ENCODE measurements at places on chromosomes 2 and 18. TPM values are rescaled to one million over a fixed set of nuclear protein-coding genes. Genes with fewer than 3 reads are reported as not detected.

Gene WDR35
- total RNA-seq: 2.4 TPM

- ATAC-seq: no peak
These were observed 41.5 kb upstream of the EPC2 start for GRCh38 chr2:148602885-148603561.

Gene LYG1
- total RNA-seq: 0.20 TPM

Gene FAM124B
- total RNA-seq: 0.36 TPM

DNA sequence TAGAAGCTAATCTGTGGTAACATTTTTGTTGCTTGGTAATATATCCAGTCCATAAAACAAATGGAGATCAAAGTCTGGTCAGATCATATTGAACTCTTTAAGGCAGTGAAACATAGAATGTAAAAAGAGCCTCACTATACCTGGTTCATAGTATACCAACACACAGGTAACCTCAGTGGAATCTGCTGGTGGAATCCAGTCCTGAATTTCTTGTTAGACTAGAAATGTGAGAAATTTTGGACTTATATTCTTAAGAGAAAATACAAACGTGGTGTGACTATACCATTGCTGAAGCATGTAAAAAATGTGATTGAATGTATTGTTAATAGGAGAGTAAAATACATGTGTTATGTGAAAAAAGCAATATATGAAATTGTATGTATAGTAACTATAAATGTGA is 46.1 kb upstream of the GRHL1 start:
- ATAC-seq: peak; percentile 76

GRCh38 chr18:75491361-75491760 is 63.9 kb upstream of the SMIM21 start:
- no peak for ATAC-seq

GRCh38 chr2:110707386-110707965 is 24.9 kb upstream of the ACOXL start:
- ATAC-seq: no peak

DNA sequence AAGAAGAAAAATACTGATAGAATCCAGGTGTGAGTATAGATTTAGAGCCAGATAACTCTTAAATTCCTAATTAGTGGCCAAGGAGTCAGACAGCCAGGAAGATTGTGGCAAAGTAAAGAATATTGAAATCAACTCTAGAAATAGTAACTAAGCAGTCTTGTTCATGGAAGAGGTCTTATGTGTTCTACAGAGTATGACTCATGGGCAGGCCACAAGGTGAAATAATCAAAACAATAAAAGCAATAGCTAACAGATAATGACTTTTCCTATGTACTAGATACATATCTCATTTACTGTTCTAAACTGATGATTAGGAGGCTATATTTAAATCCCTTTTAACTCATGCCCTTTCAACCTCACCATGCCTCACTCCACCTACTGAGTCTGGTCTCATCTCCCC is 227.4 kb upstream of the COL3A1 start:
- ATAC-seq: no peak

GRCh38 chr2:67719351-67719750 is 322.2 kb downstream of the ETAA1 start:
- no peak for ATAC-seq

- ATAC-seq: no peak
These were observed 10.4 kb downstream of the COLEC11 start for GRCh38 chr2:3604991-3605961.

- ATAC-seq: no peak
These were observed 16.0 kb upstream of the ASXL2 start for GRCh38 chr2:25894135-25894830.

GRCh38 chr2:172545408-172546075 is 10.3 kb upstream of the PDK1 start:
- ATAC-seq: peak; percentile 97

GRCh38 chr18:49123431-49123830 is 172.7 kb upstream of the SMAD7 start:
- no peak for ATAC-seq

DNA sequence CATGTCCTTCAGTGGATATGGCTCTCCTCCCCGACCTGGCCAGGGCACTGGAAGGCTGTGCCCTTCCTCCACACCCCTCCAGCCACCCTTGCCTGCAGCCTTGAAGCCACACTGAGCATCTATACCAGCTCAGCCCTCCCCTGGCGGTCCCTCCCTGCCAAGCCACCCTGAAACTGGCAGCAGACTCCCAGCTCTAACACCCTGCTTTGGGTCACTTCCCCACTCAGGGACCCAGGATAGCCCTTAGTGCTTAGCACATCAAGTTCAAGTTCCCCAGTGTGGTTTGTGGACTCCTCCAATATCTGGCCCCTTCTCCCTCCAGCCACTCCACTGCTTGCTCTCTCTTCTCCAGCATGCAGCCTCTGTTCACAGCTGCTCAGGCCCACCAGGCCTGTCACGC is 89.4 kb downstream of the TNS1 start:
- no peak for ATAC-seq

Gene SNTG2
- 0.60 TPM for total RNA-seq

DNA sequence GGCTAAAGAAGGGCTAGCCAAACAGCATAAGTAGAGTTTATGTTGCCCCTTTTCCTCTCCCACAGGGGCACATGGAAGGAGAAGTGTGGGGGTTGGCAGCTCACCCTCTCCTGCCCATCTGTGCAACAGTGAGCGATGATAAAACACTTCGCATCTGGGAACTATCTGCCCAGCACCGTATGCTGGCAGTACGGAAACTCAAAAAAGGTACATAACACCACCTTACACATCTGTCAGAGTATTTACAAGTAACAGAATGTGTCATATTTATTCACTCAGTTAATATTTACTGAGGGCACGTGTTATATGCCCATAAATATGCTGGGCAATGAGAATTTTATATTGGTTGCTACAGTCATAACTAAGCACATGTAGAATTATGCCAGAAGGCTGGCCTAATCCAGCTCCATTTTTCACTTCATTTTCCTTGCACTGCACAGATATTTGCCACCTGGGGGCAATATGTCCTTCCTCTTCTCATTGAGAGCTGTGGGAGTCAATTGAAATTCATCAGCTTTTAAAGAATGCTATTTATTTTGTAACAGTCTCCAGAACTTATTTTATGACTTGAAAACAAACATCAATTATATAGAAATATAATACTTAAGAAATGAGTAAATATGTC is 150.6 kb downstream of the RTN4 start:
- ATAC-seq: no peak

DNA sequence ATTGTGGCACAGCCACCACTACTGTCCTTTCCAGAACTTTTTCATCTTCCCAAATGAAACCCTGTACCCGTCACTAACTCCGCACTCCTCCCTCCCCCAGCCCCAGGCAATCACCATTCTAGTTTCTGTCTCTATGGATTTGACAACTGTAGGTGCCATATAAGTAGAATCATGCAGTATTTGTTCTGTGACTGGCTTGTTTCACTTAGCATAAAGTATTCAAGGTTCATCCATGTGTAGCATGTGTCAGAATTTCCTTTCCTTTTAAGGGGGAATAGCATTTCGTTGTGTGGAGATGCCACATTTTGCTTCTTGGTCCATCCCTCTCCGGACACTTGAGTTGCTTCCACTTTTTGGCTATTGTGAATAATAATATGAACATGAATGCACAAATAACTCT is 842 bp upstream of the CKAP2L start:
- peak; percentile 6 for ATAC-seq

- no peak for ATAC-seq
These were observed 19.0 kb upstream of the CXCR4 start for GRCh38 chr2:136136931-136137330.

DNA sequence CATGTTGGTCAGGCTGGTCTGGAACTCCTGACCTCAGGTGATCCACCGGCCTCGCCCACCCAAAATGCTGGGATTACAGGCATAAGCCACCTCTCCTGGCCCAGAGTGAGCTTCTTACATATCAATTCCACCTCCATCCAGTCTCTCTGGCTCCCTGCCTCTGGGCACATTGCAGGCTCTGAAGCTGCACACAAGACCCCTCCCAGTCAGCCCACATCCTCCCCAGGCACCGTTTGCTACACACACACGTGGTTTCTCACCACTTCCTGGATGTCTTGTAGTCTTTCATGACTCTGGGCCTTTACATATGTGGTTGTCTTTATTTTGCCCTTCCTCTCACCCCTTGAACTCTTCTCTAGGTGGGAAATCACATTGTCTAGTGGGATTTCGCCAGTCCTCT is 64.0 kb upstream of the CABLES1 start:
- ATAC-seq: peak; percentile 68

DNA sequence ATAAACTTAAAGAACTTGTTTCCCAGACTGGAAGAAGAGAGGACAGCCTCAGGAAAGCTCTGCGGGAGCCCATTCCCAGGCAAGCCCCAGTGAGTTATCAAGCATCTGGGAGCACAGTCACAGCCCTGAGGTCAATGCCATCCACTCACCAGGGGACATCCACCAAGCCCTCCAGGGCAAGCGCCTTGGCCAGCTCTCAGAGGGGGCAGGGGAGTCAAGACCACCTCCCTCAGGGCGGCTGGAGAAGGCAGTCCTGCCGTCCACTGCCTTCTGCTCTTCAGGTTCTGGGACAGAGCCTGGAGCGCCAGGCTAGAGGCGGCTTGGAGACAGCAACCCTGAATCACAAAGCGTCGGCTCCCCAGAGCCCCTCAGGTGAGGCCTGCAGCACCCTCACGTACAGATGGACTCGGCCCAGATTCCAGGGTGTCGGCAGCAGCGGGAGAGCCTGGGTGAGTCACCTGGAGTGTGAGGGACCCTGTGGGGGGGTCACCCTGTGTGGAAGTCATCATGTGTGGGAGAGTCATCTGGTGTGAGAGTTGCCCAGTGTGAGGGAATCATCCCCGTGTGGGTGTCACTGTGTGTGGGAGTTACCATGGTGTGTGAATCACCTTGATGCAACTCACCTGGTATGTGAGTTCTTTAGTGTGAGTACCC is 100.9 kb upstream of the TEX51 start:
- ATAC-seq: no peak

Gene TANC1
- total RNA-seq: 23.8 TPM

GRCh38 chr2:39696838-39697237 is 31.1 kb downstream of the TMEM178A start:
- ATAC-seq: no peak

GRCh38 chr2:135762022-135762421 is 20.4 kb downstream of the UBXN4 start:
- no peak for ATAC-seq

- ATAC-seq: no peak
These were observed 945.1 kb upstream of the PIK3C3 start for GRCh38 chr18:41009926-41010325.

Gene ADAM17
- total RNA-seq: 27.5 TPM

- ATAC-seq: no peak
These were observed 4.3 kb downstream of the IGFBP5 start for GRCh38 chr2:216690853-216691741.

Gene MALL
- 248 TPM for total RNA-seq

Gene HRH4
- 0.28 TPM for total RNA-seq

Gene IMMT
- 48.7 TPM for total RNA-seq

Gene KLHL30
- 0.08 TPM for total RNA-seq

- ATAC-seq: no peak
These were observed 43.7 kb upstream of the SEMA4C start for GRCh38 chr2:96913398-96914202.

Gene DNER
- total RNA-seq: 0.60 TPM

DNA sequence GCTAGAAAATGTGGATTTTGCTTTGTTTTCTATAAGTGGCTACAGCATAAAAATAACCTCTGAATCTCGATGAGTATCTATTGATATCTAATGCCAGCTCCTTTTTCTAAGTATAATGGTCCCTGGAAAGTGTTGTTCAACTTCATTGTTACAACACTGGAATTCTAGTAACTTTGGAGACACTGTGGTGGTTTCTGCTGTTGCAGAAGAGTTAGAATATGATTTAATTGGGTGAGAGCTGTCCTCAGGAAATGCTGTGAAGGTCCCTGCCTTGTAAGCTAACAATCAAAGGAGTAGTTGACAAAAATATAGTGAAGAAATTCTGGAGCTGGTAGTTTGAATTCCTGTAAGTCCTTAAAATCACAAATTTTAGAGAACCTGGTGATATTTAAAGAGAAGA is 62.1 kb downstream of the C18orf63 start:
- ATAC-seq: no peak

Gene NDUFB3
- 96.0 TPM for total RNA-seq

DNA sequence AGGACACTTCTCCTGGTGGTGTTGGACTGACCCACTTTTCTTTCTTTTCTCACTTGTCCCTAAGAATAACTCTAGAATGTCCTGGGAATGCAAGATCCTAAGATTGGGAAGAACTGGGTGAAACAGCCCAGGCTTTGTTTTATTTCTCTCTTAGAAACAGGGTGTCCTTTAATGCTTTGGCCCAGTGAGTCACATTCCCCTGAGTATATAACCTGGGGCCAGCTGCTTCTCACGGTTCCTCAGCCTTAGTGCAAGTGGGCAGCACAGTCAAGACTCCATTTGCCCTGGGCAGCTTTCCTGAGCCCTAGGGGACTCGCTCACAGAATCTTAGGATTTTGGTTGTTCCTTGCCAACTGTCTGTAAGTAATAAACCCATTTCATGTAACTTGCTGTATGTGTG is 355.0 kb downstream of the DSC3 start:
- ATAC-seq: no peak

GRCh38 chr2:42339191-42339912 is 21.7 kb downstream of the COX7A2L start:
- ATAC-seq: no peak

- no peak for ATAC-seq
These were observed 28.5 kb downstream of the CIB4 start for GRCh38 chr2:26612522-26613240.

Gene NCK2
- 68.6 TPM for total RNA-seq

Gene REG3A
- not detected for total RNA-seq

DNA sequence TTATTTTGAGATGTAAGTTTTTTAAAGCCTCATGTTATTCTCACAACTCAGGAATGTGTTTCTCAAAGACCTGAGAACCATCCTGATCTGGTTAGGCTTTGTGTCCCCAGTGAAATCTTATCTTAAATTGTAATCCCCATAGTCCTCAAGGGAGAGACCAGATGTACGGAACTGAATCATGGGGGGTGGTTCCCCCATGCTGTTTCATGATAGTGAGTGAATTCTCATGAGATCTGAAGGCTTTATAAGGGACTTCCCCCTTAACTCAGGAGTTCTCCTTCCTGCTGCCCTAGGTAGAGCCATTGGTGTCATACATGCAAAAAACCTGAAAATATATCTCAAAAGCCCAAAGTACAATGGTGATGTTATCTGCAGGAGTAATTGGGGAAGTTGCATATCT is 836.7 kb downstream of the CBLN2 start:
- no peak for ATAC-seq

- no peak for ATAC-seq
These were observed 19.1 kb downstream of the SULT1C4 start for GRCh38 chr2:108396845-108397244.

- ATAC-seq: no peak
These were observed 1.5 kb upstream of the PRKAG3 start for GRCh38 chr2:218833023-218833609.

GRCh38 chr2:74128206-74128605 is 19.5 kb downstream of the BOLA3 start:
- ATAC-seq: no peak

Gene MARCHF4
- total RNA-seq: not detected
